Muscle of leg (tissue), 16 donors: ENCODE measurements at places on chromosomes 4 and X. TPM values are rescaled to one million over a fixed set of nuclear protein-coding genes. Genes with fewer than 3 reads are reported as not detected.

RGN gene
- 3.1 TPM for total RNA-seq

GRCh38 chr4:124737619-124738018 lies 25.1 kb upstream of the ANKRD50 start:
- no peak for DNase-seq

SYTL5 gene
- total RNA-seq, result 0.13 TPM

TTC29 gene
- total RNA-seq, result 0.09 TPM

PPARGC1A gene
- total RNA-seq, result 10.9 TPM

DNA sequence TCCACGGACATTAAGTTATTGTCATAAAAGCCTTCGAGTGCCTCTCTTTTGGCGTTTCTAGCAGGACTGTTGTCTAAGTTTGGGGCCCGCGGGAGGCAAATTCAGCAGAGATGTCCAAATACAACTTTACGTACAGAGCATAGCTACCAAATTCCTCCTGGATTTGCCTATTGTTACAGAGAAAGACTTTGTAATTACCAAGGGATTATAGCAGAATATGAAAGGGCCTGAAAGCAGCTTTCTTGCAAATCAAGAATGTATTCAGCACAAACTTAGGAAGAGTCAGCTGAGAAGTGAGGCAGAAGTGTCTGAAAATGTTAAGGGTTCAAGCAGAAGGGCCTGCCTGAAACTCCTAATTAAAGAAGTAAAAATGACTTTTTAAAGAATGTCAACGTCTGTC lies 1053.5 kb upstream of the TENM3 start:
- no peak for DNase-seq

SPARCL1 gene
- 314 TPM for total RNA-seq
